MCF 10A (cell line): ENCODE measurements at places on chromosomes 12 and 14.
A peak's percentile ranks its signal among the peaks of the same experiment; 100 is the strongest.

GRCh38 chr12:114547636-114548035 lies 136.3 kb downstream of the TBX3 start:
- no peak overlapping the region for H3K27ac ChIP-seq
- peaks cover 6% of the 10 kb centered on the region for H3K4me1 ChIP-seq
- DNase-seq = no peak
- H3K4me3 ChIP-seq = no peak overlapping the region
- no peaks in the 10 kb centered on the region for H3K36me3 ChIP-seq

DNA sequence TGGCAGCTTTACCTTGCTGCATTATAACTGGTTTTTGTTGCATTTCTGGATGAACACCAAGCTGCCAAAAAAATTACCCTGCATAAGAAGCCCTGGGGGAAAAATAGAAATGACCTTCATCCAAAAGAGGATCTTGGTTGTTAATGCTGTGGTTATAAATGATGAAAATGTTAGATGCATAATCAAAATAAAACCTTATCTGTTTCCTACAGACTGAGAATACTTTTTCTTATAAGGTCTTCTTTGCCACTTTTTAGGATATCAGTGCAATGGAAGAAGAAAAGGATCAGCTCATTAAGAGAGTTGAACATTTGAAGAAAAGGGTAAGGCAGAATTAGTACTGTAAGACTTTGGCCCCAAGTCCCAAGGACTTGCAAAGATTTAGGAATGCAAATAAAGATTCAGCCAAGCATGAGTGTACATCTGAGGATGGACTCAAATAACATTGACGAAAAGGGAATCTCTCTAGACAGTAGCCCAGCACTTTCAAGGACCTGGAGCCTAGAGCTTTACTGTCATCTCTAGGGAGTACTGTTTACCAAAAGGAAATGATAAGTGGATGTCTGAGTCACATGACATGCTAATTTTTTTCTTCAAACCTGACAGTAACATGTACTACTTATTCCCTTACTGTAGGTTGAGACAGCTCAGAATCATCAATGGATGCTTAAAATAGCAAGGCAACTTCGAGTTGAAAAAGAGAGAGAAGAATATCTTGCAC lies 10.7 kb downstream of the IFT81 start:
- H3K36me3 ChIP-seq = peaks cover 84% of the 10 kb centered on the region
- H3K4me1 ChIP-seq = no peaks in the 10 kb centered on the region
- H3K27ac ChIP-seq = no peak overlapping the region
- no peak for DNase-seq
- H3K27me3 ChIP-seq = no peaks in the 10 kb centered on the region

- H3K27me3 ChIP-seq = no peaks in the 10 kb centered on the region
- H3K4me3 ChIP-seq = no peak overlapping the region
- no peak overlapping the region for H3K27ac ChIP-seq
Measured at GRCh38 chr14:53542732-53543131, 389.6 kb upstream of the DDHD1 start.

DNA sequence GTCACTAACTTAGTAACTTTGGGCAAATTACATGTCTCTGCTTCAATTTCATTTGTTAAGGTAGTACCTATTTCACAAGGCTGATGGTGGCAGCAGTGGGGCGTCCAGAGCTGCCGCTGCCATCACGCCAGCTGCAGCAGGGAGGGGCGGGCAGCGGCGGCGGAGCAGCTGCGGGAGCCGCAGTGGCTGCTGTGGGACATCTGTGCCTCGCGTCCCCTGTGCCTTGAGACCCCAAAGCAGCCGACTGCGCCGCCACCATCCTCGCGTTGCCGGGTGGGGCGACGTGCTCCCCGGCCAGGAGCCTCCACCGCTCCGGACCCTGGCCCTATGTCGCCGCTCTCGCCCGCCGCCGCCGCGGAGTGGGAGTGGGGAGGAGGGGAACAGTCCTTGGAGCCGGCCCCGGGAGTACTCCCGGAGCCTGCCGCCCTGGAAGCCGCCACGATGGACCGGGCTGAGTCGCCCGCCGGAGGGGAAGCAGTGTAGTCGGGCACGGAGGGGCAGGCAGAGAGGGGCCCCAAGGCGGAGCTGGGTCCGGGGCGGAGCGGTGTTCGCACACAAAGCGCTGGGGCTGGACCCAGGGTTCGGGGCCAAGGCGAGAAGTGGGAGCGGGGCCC lies 51.4 kb downstream of the A2M start:
- H3K36me3 ChIP-seq = no peaks in the 10 kb centered on the region
- H3K4me3 ChIP-seq = peak overlapping the region; percentile 79
- peak; percentile 71 for DNase-seq
- H3K27ac ChIP-seq = peak overlapping the region; percentile 79
- H3K4me1 ChIP-seq = peaks cover 13% of the 10 kb centered on the region

- DNase-seq = no peak
- H3K27me3 ChIP-seq = peaks cover 19% of the 10 kb centered on the region
- no peak overlapping the region for H3K27ac ChIP-seq
- no peaks in the 10 kb centered on the region for H3K36me3 ChIP-seq
Measured at GRCh38 chr14:58783792-58784511, 146.2 kb downstream of the DACT1 start.

DNA sequence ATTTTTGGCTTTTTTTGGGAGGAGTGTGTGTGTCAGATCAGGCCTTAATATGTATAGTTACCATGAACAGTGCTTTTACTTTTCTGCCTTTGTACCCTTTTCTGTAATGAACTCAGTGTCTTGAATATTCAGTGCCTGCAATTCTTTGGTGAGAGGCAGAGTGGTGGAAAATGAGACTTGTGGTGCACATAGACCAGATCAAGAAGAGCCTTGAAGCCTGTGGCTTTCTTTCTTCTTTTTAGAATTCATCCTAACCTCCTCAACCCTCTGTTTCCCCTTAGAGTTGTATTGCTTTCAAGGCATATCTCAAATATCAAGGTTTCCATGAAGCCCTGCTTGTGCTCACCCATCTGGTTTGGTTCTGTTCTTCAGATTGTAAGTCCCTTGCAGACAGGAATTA lies 2.6 kb downstream of the YLPM1 start:
- DNase-seq = no peak
- peak overlapping the region; percentile 98 for H3K27ac ChIP-seq
- peak overlapping the region; percentile 98 for H3K4me3 ChIP-seq
- peaks cover 24% of the 10 kb centered on the region for H3K36me3 ChIP-seq
- peaks cover 37% of the 10 kb centered on the region for H3K4me1 ChIP-seq

DNA sequence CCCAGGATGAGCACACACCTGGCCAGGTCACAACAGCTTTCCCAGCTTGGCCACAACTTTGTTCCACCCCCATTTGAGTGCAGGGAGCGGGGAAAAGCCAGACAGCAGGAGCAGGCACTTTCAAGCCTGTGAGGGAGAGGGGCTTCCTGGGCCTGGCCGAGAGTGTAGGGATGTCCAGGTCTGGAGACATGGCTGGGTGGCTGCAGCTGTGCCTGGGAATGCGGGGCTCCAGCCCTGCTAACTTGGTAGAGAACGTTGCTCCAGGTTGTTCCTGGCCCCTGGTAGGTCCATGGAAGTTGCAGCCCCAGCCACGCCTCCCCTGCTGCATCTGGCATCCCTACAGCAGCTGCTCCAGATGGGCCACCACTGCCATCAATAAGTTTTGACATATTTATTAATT lies 738.5 kb downstream of the SLC6A15 start:
- no peak overlapping the region for H3K27ac ChIP-seq
- no peak for DNase-seq
